ENCODE measurements at places on chromosomes 4 and X.

DNA sequence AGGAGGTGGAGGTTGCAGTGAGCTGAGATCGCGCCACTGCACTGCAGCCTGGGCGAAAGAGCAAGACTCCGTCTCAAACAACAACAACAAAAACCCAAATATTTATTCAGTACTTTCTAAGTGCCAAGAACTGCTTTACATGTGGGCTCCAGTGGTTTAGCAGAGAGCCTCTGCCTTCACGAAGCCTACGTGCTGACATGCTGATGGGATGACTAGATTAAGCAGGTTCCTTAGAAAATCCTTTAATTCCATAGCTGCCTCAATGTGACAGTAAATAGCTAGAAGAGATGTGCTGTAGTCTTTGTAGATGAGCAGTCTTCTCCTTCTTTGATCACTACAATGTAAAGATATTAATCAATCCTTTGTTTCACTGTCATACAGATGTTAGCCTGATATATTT, 49.6 kb downstream of the TAPT1 start:
- no peak for DNase-seq

DNA sequence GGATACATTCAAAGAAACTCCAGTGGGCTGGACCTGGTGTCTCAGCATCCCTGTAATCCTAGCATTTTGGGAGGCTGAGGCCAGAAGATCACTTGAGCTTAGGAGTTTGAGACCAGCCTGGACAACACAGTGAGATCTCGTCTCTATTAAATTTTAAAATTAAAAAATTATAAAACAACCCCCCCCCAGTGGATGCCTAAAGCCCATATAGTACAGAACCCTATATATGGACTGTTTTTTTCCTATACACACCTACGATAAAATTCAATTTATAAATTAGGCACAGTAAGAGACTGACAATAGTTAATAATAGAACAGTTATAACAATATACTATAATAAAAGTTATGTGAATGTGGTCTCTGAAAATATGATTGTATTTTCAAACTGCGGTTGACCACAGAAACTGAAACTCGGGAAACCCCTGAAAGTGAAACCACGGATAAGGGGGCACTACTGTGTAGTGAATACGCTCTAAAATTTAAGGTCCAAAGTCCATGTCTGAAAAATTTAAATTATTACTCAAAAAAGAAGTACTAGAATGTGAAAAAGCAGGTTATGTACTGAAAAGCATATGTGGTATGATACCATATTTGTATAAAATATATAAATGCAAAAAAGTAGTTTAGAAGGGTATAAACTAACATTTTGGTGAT, 2.0 kb downstream of the SMIM14 start:
- DNase-seq, result no peak

DNA sequence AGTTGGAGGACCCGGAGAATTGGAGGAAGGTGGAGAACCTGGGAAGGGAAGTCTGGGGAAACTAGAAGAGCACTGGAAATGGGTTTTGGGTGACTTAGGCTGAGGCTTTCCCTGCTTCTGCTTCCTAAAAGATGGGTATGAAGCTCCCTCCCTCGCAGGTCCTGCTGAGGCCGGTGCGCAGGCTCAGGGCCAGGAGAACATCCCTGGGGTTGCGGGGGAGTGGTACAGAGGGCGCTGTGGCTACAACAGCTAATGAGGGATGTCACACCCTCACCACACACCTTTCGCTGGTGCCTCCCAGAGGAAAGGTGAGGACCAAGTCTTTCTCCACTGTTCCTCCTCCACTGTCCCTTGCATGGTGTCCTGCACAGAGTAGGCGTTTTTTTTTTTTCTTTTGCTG, 15.8 kb downstream of the APLN start:
- DNase-seq, result no peak

DNA sequence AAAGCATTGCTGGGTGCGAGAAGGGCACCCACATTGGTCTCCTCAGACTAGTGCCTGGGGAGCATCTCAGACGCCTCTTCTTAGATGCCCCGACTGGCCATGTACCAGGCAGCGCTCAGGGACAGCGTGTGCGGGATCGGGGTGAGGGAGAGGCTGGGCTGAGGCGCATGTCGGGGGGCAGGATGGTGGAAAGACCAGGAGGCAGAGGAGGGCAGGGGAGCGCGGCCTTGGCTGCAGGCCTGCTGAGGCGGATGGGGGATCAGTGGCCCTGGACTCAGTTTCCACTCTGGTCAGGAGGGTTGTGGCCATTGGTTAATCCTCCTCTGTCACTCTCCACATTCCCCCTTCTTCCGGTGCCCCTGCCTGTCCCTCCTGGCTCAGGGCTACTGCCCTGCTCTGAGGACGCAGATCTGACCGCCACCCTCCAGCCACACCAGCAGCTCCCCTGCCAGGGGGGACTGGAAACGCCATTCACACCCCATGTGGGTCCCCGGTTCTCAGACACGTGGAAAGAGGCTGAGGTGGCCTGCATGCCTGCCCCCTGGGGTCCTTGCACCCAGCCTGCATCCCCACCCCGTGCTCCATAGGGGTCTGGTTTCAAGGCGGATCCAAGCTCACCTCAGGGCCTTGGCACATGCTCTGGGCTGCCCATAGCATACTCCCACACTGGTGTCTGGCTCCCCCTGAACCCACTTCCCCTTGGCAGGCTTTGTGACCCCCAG, 105.9 kb downstream of the CPZ start:
- no peak for DNase-seq

DNA sequence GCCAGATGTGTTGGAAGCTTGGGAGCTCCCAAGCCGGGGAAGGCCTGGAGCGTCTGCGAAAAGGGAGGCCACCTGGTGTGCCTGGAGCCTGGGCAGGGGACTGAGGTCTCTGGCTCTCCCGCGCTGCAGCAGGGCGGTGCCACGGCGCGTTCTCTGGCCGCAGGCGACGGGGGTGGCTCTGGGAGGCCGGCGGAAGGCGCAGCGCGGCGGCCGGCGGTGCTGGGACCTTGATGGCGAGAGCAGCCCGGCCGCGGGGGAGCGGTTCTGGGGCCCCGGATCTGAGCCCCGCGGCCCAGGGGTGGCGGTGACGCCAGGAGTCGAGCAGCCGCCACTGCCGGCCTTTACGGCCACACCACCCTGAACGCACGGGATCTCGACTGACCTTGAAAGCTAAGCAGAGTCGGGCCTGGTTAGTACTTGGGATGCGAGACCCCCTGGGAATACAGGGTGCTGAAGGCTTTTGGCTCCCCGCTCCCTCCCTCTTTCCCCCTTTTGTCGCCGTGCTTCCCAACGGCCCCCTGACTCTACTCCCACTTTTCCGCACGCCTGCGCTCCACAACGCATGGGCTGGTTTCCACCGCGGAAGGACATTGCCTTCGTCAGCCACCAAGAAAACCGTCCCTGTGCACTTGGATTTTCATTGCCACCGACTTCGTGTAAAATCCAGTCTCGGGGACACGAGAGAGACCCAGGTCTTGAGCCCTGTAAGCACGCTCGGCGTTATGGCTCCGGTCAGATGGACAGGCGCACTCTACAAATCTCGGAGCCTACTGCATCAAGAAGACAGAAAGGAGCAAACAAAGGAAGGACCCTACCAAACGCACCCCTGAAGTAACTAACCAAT, 9.5 kb downstream of the FRG2 start:
- DNase-seq, result no peak

- DNase-seq, result no peak
Observed at GRCh38 chr4:55927803-55928437, 20.8 kb upstream of the CEP135 start.

GRCh38 chr4:57042711-57043169, 64.0 kb downstream of the POLR2B start:
- no peak for DNase-seq
